ENCODE measurements at places on chromosomes 12 and 14. TPM values are rescaled to one million over a fixed set of nuclear protein-coding genes. Genes with fewer than 3 reads are reported as not detected.

SELPLG gene
- total RNA-seq = 37.0 TPM

COX8C gene
- total RNA-seq = not detected

- no peak for DNase-seq
Measured at GRCh38 chr14:68473069-68473468, 319.8 kb downstream of the ZFP36L1 start.

DNA sequence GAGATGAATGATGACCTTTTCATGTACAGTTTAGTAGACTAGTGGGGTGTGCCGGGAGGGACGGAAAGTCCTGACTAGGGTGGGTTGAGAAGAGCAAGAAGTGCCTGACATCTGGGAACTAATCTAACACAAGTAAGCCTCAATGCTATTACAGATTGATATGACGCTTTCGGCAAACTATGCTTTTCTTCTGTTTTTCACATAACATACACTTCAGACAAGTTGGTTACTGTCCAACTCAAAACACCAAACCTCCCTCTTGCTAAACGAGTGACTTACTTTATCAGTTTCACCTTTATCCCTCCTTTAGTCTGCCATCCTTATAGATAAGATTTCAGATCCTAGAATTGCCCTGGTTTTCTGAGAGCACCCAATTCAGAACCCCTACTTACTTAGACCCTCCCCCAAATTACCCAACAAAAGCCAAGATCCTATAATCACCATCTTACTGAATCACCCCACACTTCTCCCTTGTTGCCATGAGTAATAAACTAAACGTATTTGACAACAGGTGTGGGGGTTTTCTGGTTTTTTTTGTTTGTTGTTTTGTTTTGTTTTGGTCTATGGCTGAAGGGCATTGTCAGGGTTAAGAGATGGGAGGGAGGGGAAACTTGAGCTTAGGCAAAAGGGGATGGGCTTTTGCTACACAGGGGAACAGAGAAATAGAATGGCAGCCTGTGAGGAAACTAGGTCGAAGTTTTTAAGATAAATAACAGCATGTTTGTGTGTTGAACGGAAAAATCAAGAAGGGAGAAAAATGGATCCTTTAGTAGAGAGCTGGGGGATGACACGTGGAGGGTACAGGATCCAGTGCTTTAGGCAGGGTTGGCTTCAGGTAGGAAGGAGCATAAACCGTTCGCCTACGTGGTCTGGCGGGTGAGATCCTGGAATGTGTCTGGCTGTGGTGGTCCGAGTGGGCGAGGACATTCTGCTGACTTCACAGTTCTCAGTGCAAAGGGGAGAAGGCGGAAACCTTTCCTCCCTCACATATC lies 6.1 kb upstream of the PSMA3 start:
- DNase-seq = peak; percentile 21

DNA sequence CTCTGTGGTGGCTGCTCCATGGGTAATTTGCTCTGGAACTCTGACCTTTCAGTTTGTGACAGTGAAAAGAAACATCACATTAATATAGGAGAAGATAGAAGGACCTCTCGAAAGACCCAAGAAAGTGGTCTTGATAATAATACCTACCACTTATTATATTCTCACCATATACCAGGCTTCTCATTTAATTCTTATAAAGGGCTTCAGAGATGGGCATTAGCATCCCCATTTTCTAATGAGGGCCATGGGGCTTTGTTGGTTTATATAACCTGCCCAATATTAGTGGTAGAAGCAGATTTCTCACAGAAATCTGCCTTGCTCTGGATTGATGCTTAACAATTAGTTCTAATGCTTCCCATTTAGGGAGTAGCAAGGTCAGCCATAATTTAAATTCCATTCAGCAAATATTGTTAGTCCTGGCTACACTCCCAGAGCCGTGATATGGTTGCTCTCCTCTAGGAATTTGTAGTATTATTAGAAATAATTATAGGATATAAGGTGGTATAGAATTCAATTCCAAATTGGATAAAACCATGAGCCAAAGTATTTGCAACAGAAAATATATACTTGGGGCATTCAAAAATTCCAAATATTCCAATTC lies 7.4 kb upstream of the AMIGO2 start:
- no peak for DNase-seq

DNA sequence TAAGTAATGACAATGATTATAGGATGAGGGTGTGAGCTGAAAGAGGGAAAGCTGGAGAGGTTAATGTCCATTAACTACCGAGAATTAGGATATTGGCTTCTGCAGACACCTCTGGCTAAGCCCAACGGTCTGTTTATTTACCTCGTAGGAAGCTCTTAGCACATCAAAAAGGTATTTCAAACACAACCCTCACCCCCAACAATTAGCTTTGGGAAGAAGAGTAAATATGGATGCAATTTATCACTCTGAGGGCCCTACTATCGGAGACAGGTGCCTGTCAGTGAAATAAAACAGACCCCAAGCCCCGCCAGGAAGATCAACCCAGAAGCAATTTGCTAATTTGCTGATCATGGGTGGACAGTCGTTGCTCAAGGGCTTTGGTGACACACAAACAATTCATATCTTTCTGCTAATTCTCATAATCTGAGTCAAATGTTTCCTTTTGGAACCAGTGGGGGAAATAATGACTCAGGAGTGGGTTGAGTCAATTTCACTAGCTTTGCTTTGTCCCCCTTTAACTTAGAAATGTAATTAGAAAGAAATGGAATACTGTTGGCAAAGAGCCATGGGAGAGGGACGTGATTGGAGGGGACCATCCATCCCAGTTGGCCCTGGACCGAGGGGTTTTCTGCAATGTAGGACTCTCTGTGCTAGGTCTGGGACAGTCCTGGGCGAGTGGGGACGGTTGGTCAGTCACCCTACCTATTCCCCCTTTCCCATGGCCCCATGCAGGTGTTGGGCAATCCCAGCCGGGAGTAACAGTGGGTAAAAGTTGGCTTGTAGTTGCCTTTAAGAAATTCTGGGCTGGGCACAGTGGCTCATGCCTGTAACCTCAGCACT lies 99.1 kb upstream of the MED13L start:
- no peak for DNase-seq

DNA sequence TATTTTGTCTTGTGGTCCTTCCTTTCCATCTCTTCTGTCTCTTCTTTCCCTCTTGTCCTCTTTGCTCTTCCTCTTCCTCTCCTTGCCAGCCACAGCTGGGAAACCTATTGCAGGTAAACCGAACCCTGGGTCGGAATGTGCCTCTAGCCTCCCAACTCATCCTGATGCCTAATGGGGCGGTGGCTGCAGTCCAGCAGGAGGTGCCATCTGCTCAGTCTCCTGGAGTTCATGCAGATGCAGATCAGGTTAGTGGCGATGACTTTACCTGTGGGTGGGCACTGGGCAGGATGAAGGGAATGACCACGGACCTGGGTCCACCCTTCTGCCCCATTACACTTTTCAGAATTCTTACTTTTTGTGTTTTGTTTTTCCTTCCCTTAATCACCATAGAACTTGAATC lies 8.2 kb downstream of the PHC1 start:
- no peak for DNase-seq

- peak; percentile 82 for DNase-seq
Measured at GRCh38 chr14:98138666-98139065, 1133.3 kb downstream of the BCL11B start.

GRCh38 chr14:58634406-58635090 lies 3.2 kb upstream of the DACT1 start:
- DNase-seq = no peak

Data from CD8-positive, alpha-beta memory T cell (primary cell).